ENCODE measurements at places on chromosomes 12 and 14.

- no peak for DNase-seq
These were observed 31.7 kb downstream of the LRTM2 start for GRCh38 chr12:1852076-1852475.

GRCh38 chr12:104452087-104452486, 4.7 kb upstream of the CHST11 start:
- DNase-seq, result no peak

DNA sequence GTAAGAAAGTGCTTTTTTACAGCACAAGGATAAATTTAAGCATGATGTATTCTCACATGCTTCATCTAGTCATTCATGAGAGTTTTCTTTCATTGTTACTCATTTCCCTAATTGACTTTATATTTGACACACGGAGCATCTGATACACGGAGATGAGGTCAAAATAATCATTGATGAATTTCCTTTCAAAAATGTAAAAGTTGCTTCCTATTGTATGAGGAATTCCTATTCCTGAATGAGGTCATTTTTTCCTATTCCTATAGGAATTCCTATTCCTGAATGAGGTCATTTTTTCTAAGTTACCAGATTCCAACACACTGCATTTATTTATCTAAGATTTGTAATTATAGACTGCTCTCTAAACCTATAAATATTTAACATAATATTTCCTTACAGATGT, 316.7 kb upstream of the KITLG start:
- DNase-seq, result no peak

- no peak for DNase-seq
These were observed 162.1 kb upstream of the IFNG-AS1 start for GRCh38 chr12:67826946-67827720.

- DNase-seq, result no peak
These were observed 273.3 kb downstream of the RPL10L start for GRCh38 chr14:46378248-46378647.

DNA sequence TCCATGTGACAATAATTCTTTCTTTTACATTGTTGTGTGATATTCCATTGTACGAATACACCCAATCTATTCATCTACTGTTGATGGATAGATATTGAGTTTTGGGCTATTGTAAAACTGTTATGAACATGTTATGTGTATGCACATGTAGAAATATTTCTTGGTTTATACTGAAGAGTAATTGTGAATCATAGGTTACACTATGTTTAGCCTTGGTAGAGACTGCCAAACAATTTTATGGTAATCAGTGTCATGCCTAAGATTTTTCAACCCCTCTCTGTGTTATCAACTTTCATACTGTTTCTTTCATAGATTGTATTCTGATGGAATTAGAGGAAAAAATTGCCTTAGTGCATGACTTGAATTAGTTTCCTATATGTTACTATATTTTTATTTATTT, 39.5 kb downstream of the FRMD6 start:
- no peak for DNase-seq

- no peak for DNase-seq
These were observed 290.6 kb downstream of the FOXN3 start for GRCh38 chr14:89126461-89126860.

DNA sequence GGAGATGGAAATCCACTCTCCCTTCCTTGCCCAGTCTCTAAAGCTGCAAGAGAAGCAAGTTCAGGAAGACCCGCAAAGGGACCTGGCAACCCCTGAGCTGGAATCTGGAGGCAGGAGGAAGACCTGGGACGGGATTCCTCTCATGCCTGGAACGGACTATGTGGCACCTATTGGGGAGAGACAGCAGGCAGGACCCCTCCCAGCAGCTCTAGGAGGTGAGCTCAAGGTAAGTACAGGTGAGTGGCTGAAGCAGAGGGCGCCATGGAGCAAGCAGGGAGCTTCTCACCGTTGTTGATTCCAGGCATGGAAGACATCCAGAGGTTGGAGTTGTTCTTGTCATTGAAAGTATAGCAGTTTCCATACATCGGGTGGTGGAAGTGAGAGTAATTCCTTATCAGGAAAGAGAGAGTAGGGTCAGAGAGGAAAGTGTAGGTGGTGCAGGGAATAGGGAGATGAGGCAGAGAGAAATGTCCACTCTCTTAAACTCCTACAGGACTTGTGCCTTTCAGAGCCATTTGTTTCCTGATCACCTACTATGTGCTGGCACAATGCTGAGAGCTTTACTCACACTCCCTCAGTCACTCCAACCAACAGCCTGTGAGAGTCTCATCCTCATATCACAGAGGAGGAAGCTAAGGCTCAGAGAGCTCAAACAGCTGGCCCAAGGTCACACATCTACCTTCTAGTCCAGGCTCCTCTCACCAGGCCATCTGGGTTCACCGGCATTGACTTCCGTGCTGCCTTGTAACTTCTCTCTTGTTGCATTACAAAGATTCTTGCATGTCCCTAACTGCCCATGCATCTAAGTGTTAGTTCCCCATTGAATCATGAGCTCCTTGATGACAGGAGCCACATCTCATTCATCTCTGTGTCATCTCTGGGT, 13.9 kb upstream of the TNFRSF1A start:
- no peak for DNase-seq

- DNase-seq, result no peak
These were observed 6.0 kb upstream of the PCNX1 start for GRCh38 chr14:70901269-70901668.

- no peak for DNase-seq
These were observed 14.5 kb downstream of the KRAS start for GRCh38 chr12:25236190-25236589.

DNA sequence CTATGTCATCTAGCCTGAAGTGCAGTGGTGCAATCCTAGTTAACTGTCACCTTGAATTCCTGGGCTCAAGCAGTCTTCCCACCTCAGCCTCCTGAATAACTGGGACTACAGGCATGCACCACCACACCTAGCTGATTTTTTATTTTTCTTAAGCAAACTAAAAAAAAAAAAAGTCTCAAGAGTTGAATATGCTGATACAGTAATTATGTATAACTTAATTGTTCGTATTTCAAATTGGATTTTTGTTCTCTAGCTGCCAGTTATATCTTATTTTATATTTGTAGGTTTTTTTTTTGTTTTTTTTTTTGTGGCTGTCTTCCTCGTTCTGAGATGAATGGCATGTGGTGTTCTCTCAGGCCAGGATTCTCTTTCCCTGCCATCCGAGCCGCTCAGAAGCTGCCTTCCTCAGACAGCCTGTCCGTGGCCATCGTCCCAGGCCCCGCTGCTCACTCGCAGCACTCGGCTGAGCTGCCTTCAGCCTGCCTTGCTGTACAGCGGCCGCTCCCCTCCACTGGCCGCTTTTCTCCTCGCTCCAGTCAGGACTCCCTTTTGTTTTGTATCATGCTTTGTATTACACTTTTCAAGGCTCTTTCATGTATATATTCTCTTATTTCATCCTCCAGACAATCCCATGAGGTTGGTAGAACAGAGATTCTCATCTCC, 53.3 kb downstream of the WDR20 start:
- DNase-seq, result no peak

DNA sequence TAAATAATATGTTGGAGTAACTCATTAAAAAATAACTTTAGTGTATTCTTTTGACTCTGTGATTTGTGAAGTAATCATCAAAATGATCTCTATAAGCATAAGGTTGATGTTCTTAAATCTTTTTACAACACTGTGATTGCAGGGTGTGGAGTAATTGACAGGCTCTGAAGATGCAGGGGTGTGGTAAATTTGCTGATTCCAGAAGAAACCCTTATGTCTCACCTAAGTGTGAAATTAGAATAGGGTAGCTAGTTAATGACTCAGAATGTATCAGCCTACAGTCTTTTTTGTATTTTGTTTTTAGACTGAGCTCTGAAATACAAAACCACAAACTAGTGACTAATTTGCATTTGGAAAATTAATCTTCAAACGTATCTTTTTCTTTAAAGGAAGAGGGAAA, 5.9 kb downstream of the PRPF39 start:
- DNase-seq, result no peak

GRCh38 chr14:101031186-101031585, 127.7 kb upstream of the RTL1 start:
- DNase-seq, result no peak

GRCh38 chr12:46304070-46304469, 35.2 kb upstream of the SLC38A1 start:
- DNase-seq, result no peak

- no peak for DNase-seq
These were observed 48.7 kb upstream of the BCL11B start for GRCh38 chr14:99320621-99321235.

DNA sequence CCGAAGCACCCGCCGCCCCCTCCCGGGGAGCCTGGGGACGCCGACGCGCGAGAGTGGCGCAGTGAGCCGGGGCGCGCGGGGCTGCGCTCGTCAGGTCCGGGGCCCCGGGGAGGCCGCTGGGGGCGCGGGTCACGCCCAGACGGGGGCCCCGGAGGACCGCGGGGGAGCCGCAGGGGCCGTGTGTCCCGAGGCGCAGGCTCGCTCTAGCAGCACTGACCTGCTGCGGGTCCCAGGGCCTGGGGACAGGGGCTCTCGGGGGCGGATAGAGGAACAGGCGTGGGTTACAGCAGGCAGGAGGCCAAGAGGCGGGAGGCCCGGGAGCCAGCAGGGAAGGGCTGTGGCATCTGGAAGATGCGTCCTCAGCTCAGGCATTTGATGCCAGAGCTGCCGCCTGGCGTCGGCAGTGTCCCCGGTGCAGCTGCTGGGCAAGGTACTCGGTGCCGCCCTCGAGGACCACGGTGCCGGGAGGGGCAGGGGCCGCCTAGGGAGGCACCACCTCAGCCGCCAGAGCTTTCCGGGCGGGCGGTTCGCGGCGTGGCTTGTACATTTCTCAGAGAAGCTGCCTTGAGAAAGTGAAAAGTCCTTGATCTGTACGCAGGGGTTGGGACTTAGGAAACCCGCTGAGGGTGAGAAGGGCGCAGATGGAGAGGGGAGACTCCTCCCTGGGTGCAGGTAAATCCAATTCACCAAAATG, 1.2 kb downstream of the WNT5B start:
- DNase-seq, result no peak

DNA sequence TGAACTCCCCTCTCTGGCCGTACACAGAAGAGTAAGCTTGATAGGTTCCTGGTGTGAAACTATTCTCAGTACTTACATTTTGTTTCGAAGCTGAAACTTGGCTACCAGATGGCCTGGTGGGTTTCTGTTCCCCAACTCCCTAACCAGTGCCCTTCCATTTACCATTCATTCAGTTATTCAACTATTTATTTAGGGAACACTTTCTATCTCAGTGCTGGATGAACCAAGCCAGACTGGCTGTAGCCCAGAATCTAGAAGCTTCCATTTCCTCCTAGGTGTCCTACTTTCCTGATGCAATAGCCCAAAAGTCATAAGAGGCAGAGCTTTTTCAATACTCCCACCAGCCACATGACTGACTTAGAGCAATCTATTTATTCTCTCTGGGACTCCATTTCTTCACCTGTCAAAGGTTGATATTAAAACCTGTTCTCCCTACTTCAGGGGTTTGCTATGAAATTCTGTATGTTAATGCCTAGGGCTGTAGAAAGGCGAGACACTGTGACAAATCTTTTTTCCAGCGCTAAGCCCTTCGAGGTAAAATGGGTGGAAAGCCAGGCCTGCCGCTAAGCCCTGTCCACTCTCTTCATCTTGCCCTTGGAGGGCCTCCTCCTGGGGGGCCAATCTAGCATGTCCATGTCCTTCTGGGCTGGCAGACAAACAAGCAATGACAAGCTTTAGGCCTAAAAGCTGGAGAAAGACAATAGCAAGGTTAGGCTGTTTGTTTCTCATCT, 8.1 kb upstream of the IRF2BPL start:
- DNase-seq, result no peak

DNA sequence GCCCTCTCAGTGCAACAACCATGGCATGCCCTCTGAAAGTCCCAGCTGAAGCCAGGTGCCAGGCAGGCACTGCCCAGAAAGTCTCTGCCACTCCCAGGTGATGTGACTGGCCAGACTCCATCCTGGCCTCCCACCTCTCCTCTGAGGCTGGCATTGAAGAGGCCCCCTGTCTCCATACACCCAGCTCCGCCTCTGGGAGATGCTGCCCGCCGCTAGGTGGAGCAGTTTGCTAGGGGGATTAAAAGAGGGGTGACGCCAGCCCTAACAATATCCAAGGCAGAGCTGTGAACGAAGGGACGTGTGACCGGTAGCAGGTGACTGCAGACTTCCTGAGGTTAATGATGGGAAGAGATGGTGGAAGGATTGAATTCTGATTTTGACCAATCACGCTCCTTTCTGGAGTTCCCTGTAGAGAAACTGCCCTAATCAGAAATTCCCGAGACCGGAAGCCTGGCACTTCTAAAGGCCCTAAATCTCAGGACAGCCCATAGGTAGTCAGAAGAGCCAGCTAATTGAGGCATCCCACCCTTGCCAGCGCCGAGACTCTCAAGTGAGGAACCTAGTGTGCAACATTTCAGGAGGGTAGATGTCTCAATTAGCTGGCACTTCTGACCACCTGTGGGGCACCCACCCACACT, 8.3 kb upstream of the PLEK2 start:
- no peak for DNase-seq

DNA sequence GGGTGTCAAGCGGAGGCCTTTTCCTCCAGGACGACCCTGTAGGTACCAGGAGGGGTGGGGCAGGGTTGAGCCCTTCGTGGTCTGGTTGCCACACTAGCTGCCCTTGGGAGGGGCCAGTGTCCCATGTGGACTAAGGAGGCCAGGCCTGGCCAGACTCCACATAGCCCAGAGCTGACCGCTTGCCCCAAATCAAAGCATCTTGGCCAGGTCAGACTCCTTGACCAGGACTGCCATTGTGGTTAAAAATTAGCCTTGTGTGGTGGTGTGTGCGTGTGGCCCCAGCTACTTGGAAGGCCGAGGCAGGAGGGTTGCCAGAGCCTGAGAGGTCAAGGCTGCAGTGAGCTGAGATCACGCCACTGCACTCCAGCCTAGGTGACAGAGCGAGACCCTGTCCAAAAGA, 24.8 kb downstream of the ALDH2 start:
- DNase-seq, result no peak

- DNase-seq, result no peak
These were observed 6.6 kb downstream of the DLK1 start for GRCh38 chr14:100733152-100733850.

- DNase-seq, result no peak
These were observed 9.6 kb downstream of the OR6S1 start for GRCh38 chr14:20631880-20632389.

- DNase-seq, result peak; percentile 18
These were observed 8.5 kb upstream of the LTBP2 start for GRCh38 chr14:74620497-74620921.

GRCh38 chr12:19129486-19130223, at the start of gene PLEKHA5:
Gene PLEKHA5, plus strand, starts transcription at chr12:19129733. Its CDS starts 67 bp downstream, at chr12:19129800.
- no peak for DNase-seq
